ENCODE measurements at places on chromosomes 3 and 15.

DNA sequence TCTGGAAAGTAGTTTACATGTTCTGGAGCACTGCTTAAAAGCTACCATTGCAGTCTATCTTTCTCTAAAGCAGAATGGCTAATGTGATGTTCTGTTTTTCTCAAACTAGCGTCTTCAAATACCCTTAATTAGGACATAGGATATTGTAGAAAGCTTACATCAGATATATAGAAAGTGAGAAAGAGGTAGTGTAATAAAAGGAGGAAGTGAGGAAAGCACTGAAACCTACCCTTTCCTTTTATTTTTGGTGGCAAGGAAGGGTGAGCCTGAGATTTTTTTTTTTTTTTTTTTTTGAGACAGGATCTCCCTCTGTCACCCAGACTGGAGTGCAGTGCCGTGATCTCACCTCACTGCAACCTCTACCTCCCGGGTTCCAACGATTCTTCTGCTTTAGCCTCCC, 9.4 kb downstream of the SENP2 start:
- DNase-seq, result no peak

GRCh38 chr3:25510797-25511196, 82.7 kb downstream of the RARB start:
- no peak for DNase-seq

DNA sequence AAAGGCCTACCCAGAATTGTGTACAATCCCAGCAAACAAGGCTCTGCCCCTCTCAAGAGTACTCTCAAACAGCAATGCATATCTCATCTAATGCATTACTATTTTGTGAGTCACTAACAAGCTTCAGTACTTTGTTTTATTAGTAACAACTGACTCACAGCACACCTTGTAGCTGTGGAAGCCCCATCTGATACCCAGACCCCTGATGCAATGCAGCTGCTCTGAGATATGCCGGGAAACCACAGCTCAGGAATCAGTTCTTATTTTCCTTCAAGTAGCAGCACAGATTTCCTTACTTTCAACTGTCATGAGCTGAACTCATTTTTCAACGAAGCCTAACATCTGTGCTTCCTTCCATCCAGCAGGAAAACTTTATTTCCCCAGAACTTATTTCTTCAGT, 37.8 kb downstream of the CCNL1 start:
- DNase-seq, result no peak

- DNase-seq, result no peak
Observed at GRCh38 chr15:51878446-51879386, 49.3 kb downstream of the TMOD3 start.

- no peak for DNase-seq
Observed at GRCh38 chr3:15159501-15160136, 46.4 kb upstream of the CAPN7 start.

DNA sequence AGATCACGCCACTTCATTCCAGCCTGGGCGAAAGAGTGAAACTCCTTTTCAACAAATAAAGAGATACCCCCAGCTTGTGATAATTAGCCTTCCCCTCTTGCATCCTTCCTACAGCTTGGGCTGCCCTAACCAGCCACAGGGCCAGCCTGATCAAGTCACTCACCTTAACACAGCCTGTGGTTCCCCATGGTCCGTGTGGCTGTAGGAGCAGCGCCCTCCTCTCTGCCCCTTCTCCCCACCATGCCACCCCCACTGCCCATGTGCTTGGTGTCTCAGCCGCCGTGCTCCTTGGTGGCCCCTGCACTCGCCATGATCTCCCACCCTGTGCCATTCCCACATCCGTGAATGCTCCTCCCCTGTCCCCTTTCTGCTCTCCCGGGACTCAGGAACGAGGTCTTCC, 13.2 kb upstream of the RPP14 start:
- no peak for DNase-seq

DNA sequence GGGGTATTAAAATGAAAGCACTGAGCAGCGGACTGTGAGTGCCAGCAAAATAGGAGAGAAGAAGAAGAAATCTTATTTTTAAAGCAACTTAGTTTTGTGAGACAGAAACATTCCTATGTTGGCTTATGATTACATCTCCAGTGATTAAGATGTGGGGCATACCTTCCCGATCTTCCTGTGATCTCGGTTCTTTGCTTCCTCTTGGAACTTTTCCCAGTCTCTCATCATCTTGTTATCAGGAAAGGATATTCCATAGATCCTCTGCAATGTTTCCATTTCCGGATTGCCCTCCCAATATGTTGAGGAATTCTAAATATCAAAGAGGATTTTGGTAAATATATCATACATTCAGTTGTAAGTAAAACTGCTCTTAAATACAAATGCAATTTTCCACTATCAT, 22.2 kb downstream of the TARS3 start:
- no peak for DNase-seq

- DNase-seq, result no peak
Observed at GRCh38 chr3:8560366-8561007, 58.9 kb downstream of the LMCD1 start.

- DNase-seq, result no peak
Observed at GRCh38 chr3:35936571-35936970, 297.2 kb downstream of the ARPP21 start.

DNA sequence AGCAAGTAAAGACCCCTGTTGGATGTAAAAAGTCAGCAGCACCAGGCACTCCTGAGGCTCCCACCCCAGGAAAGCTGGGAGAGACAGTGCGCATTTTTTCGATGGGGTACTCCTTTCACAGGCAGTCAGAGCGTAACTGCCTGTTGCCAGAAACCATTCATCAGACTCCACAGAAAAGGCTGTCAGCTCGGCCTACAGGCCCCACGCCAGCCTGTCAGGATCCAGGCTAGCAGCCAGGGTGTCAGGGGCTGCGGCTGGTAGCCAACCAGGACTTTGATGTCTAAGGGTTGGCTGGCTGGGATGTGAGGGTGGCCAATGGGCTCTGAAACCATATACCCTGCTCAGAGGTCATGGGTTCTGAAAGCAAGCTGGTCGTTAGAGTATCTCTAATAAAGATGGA, 164.5 kb downstream of the WNT5A start:
- no peak for DNase-seq

DNA sequence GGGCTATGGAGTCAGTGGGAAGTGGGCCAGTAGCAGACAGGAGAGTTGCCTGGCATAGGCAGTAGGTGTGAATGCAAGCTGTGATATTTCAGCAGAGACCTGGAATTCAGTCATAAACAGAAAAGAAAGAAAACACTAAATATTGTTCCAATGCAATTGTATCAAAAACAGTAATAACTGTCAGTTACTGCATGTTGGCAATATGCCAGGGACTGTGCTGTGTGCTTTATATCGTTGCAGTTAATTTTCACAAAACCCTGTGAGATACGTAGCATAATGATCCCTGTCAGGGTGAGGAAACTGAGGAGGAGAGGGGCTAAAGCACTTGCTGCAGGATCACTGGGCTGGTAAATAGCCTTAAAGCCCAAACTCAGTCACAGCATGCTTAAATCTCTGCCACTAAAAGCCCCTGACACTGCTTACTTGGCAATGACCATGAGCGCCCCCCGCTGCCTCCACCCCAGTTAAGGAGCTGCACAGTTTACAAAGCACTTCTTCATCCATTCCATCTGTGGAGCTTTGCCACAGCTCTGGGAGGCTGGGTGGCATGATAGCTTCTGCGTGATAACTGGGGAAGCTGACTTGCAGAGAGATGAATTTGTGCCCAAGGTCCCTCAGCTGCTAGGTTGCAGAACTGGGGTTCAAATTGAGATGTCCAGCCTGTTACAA, 3.9 kb downstream of the SLC6A1 start:
- DNase-seq, result no peak

- DNase-seq, result no peak
Observed at GRCh38 chr3:107271787-107272387, 105.4 kb upstream of the CCDC54 start.

DNA sequence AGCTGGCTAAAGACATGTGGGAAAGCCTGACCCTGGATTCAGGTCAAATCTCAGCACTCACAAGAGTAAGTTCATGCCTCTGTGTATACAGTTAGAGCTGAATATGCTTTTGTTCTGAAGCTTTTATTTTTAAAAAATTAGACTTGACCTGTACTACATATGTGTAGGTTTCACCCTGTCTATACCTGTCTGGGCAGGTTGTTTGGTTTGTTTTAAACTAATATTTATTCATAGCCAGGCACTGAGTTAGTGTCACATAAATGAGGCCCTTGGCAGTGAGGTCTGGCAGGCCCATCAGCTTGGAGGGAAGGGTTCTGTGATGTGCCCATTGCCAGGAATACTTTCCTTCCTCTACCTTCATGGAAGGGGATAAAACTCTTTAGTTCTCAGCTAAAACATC, 1.9 kb downstream of the DNAJA4 start:
- DNase-seq, result no peak

DNA sequence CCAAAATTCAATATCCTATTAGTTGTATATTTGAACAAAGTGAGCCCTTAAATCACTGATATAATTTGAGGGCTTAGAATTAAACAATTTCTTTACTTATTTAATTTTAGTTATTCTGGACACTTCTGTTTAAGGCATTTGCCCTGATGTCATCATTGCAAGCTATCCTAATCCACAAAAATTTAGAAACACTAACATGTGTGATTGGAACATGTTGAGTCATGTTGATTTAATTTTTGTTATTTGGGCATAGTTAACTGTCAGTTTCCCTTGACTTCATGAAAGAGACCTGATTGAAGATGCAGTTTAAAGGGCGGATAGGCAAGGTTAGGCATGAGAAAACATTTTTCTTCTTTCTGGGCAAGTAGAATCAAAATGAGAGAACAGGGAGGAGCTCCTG, 682.6 kb downstream of the ROBO1 start:
- no peak for DNase-seq

DNA sequence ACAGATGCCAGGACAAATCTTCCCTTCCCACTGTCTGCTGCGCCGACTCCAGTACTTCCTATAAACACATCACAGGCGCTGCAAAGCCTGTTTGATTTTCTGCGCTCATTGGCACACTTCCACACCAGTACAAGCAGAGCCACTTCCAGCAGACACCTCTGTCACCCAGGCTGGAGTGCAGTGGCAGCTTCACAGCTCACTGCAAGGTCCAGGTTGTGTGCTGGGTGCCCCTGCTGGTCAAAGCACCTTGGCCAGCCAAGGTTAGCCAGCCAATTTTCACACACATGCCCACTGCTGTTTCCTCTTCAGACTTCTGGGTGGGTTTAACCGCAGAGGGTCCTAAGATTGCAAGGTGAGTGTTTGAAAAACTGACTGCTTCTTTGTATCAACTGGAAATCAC, 4.9 kb downstream of the CHDH start:
- DNase-seq, result no peak

DNA sequence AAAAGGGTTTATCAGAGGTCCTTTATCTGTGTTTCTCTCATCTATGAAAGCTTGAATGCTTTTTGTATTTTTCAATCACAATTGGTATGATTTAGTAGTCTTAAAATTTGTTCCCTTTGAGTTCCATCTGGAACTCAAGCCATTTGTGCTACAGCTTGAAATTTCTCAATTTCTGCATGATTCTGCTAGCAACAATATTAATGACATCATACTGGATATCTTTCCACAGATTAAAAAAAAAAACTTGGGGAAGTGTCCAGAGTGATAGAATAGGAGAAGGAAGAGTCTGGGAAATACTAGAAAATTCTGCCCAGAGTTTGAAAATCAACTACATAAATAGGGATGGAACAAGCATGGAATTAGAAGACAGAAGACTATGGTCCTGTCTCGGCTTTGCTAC, 9.3 kb upstream of the FBN1 start:
- DNase-seq, result no peak

DNA sequence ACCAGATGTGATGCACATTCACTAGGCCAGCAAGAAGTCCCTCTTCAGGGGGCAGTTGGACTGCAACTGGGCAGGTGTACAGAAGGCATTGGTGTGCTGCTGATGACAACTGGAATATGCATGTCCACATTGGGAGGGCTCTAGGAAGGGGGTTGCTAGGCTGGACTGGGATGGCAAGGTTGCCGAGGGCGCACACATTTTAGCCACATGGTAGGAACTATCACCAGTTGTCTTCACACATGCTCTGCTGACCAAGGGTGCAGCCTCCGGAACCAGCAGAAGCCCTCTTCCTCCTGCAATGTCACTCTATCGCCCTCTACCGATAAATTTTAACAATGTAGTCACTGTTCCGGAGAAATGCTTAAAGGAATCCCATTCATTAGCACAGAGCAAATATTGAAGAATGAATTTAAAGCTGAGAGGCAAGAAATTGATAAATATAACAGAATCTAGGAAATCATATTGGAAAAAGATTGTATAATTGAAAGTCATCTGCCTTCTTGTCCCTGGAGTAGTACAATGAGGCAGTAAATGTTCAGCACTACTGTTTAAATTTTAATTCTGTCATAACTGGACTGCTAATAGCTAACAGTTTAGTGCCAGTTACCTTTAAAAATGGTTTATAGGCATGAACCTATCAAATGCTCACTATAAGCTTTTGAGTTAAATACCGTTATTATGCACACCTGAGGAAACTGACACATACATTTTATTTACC, 22.6 kb upstream of the LYSMD4 start:
- DNase-seq, result peak; percentile 19

- DNase-seq, result no peak
Observed at GRCh38 chr15:94671858-94672532, 440.6 kb downstream of the MCTP2 start.

- no peak for DNase-seq
Observed at GRCh38 chr15:90047956-90048575, 46.9 kb downstream of the ZNF710 start.

DNA sequence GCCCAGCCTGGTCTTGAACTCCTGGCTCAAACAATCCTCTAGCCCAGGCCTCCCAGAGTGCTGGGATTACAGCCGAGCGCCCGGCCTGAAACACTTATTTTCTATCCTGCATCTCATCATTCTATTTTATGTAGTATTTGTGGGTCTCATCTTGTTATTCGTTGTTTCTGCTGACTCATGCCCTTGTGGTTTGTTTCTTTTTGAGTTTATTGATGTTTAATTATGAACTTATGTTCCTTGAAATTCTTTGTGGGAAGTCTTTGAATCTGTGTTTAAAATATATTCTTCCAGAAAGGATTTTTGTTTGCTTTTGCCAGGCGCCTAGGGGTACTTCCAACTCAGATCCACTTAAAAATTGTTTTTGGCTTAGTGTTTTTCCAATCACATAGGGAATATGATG, 78.3 kb upstream of the C15orf39 start:
- no peak for DNase-seq

DNA sequence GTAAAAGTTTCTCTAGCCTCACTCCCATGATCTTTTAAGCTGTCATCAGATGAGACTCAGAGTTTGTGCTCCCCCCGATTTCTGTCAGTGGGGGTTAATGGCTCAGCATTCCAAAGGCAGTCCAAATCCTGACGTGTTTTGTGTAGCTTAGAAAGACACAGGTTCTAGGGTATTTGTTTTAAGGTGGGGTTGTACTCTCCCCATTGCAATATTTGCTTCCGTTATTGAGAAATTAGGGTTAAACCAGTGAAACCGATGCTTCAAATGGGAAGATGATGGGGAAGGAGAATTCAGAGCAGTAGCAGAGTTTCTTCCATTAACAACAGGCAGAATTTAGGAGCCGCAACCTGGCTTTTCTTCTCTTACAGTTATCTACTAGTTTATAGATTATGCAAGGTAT, 3.4 kb downstream of the PIGB start:
- no peak for DNase-seq

All from activated CD4-positive, alpha-beta T cell treated with anti-CD3 and anti-CD28 coated beads for 1 hour (primary cell).